HL-60 (cell line): ENCODE measurements at places on chromosomes 6 and 20.

DNA sequence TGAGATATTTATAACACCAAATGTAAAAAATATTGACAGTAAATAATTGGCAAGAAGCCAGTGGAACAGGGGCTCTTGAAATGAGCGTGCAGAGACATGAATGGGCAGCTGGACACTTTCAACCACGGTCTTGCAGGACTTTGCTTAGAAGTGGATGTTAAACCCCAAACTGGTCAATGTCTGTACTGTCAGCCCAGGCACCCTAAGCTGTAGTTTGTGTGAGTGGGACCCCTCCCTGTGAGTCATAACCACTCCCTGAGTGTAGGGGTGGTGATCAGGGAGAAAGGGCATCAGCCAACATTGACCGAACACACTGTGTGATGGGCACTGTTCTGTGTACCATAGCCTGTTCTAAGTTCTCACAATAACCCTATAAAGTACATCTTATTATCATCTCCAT is 108.6 kb downstream of the FIG4 start:
- DNase-seq, result no peak

DNA sequence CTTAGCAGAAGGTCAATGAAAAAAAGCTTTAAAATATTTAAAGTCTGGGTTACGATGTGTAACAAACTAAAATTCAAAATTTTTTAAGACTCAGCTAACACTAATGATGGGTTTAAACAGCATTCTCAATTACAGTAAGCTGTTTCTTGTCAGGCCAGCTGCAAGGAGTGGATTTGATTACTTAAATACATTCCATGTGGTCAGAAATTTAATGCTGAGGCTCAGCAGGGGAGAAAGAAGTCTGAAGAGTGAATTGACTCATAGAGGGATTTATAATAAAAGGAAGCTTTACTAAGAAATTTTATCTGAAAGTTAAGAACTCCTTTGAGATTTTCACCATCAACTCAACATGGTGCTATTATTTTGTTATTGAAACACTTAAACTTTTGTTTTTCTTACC is 398.6 kb downstream of the KHDRBS2 start:
- no peak for DNase-seq

DNA sequence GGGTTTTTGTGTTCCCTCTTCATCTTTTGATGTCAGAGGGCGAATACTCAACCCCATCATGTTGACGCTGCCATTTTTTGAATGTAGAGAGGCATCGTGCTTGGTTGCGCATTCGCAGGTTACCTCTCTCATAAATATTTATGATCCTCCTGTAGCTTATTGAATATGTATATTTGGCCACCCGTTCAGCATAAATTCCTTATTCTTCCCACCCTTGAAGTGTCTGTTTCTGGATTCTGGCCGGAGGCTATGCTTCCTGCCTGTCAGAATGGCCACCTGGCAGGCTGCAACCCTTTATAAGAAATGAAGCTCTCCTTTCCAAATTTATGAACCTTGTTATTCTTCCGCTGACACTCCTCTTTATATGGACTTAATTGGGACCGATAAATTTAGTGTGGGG is 40.9 kb downstream of the FAM50B start:
- no peak for DNase-seq

DNA sequence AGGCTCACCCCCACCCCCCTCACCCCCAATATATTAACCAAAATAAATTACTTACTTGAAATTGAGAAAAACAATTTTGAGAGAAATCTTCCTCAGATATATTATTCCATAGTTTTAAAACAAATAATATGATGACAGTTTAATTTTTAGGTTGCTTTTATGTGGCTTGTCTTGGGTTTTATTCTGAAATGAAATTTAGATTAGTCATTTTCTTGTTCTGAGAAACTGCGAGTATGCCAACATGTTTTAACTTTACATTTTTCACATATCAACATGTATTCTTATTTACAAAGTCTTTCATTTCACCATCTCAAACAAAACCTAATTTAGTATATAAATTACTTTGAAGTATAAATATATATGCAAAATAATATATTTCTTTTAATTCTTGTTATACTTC is 11.1 kb downstream of the REV3L start:
- DNase-seq, result no peak

GRCh38 chr6:135906542-135906941 is 55.0 kb downstream of the PDE7B start:
- DNase-seq, result no peak

DNA sequence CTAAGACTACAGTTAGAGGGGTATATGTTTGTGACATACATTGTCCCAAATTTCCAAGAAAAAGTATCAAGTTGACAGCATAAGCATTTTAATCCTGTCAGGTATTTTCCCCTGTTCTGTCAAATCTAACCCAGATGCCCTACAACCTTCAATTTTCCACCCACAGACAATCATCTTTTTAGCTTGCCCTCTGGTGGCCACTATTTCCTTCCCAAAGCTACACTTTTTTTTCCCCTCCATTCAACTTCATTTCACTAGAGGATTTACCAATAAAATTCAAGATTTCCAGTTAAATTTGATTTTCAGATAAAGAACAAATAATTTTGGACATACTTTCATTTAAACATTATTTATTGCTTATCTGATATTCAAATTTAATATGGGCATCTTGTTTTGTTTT is 286.6 kb downstream of the TENT5A start:
- DNase-seq, result no peak
